ENCODE measurements at places on chromosomes 11 and 22.

GRCh38 chr11:68137833-68138232 is 16.6 kb upstream of the CHKA start:
- H3K27me3 ChIP-seq: no peaks in the 10 kb centered on the region
- peaks cover 9% of the 10 kb centered on the region for H3K4me1 ChIP-seq
- no peak for DNase-seq
- H3K36me3 ChIP-seq: no peaks in the 10 kb centered on the region
- no peak overlapping the region for H3K27ac ChIP-seq
- no peak overlapping the region for H3K4me3 ChIP-seq

- DNase-seq: no peak
- H3K27ac ChIP-seq: no peak overlapping the region
- H3K4me1 ChIP-seq: no peaks in the 10 kb centered on the region
Measured at GRCh38 chr11:56396047-56396446, 16.4 kb upstream of the OR5AL1 start.

- H3K36me3 ChIP-seq: no peaks in the 10 kb centered on the region
- no peak overlapping the region for H3K27ac ChIP-seq
- no peak overlapping the region for H3K4me3 ChIP-seq
- no peaks in the 10 kb centered on the region for H3K4me1 ChIP-seq
- peaks cover 8% of the 10 kb centered on the region for H3K27me3 ChIP-seq
- no peak for DNase-seq
Measured at GRCh38 chr11:43981006-43981405, 38.6 kb downstream of the C11orf96 start.

- 0 out of 2 replicates have a peak, but pooled peaks cover 5% of the 10 kb centered on the region for H3K27me3 ChIP-seq
- no peak overlapping the region for H3K27ac ChIP-seq
- H3K4me3 ChIP-seq: no peak overlapping the region
Measured at GRCh38 chr11:117646411-117646810, 150.6 kb downstream of the DSCAML1 start.

GRCh38 chr22:22945195-22945594 is 57.6 kb downstream of the IGLL5 start:
- H3K4me3 ChIP-seq: no peak overlapping the region
- no peak for DNase-seq
- H3K36me3 ChIP-seq: no peaks in the 10 kb centered on the region
- no peak overlapping the region for H3K27ac ChIP-seq
- peaks cover 8% of the 10 kb centered on the region for H3K4me1 ChIP-seq

DNA sequence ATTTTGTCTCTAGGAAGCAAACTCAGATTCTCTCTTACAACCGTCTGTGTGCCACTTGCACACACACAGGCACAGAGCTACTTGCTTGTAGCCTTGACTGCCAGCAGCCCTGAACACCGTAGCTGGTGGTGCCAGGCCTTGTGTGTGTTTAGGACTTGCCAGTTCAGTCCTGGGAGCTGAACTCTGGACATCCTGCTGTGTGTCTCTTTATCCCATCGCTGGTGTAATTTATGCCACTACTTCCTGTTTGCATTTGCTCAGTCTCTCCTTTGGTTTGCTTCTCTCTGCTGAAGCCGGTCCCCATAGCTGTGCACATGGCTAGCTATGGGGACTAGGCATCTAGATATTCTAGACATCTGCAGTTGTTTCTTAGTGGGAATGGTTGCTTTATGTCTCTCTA is 24.0 kb downstream of the MARK2 start:
- no peaks in the 10 kb centered on the region for H3K27me3 ChIP-seq
- peaks cover 15% of the 10 kb centered on the region for H3K4me1 ChIP-seq
- peaks cover 5% of the 10 kb centered on the region for H3K36me3 ChIP-seq

Data from SK-N-SH (cell line).